ENCODE measurements at places on chromosomes 7 and 10.

DNA sequence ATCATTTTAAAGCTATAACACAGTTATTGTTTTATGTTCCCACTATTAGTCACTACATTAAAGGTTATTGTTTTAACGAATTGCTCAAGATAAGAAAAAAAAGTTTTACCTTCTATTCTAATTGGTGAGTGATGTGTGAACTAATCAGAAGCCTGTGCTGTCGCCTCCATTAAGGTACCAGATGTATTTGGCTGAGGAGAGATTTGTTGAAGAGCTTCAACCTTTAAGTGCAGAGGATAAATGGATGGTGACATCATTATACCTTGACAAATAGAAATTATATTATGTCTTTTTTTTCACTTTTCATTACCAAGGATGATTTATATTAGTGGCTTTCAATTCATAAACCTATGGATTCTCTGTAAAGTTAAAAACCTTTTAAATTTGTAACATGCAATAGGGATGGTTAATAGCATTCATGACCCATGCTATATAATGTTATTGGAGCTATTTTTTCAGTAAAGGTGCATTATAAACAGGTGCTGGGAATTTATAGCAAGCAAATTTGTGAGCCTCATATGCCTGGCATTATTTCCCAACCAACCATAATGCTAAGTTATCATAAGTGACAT, 97.0 kb upstream of the NPVF start:
- no peak for DNase-seq

DNA sequence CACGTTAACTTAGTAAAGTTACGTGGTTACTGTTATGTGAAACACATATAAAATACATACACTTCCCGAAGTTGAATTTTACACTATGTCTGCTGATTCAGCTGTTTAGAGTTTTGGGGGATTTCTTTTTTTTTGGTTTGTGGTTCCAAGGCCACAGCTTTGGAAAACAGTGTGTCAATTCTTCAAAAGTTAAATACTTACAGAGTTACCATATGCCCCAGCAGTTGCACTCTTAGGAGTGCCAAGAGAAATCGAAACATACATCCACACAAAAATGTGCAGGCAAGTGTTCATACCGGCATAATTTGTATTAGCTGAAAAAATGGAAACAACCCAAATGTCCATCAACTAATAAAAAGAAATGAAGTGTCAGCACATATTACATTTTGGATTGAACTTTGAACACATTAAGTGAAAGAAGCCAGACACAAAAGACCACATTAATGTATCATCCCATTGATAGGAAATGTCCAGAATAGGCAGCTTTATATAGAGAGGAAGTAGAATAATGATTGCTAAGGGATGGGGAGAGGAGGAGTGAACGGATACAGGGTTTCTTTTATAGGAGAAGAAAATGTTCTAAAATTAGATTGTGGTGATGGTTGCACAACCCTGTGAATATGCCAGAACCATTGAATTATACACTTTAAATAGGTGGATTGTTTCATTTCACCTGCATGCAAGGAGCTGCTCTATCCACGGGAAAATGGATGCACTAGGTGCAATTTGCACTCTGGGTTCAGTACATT, 17.6 kb downstream of the APBB1IP start:
- no peak for DNase-seq

- no peak for DNase-seq
Observed at GRCh38 chr10:99828464-99828863, 46.0 kb downstream of the ABCC2 start.

- no peak for DNase-seq
Observed at GRCh38 chr10:32979041-32979440, 21.0 kb upstream of the ITGB1 start.

GRCh38 chr10:99266383-99266782, 30.7 kb upstream of the HPSE2 start:
- DNase-seq = no peak

DNA sequence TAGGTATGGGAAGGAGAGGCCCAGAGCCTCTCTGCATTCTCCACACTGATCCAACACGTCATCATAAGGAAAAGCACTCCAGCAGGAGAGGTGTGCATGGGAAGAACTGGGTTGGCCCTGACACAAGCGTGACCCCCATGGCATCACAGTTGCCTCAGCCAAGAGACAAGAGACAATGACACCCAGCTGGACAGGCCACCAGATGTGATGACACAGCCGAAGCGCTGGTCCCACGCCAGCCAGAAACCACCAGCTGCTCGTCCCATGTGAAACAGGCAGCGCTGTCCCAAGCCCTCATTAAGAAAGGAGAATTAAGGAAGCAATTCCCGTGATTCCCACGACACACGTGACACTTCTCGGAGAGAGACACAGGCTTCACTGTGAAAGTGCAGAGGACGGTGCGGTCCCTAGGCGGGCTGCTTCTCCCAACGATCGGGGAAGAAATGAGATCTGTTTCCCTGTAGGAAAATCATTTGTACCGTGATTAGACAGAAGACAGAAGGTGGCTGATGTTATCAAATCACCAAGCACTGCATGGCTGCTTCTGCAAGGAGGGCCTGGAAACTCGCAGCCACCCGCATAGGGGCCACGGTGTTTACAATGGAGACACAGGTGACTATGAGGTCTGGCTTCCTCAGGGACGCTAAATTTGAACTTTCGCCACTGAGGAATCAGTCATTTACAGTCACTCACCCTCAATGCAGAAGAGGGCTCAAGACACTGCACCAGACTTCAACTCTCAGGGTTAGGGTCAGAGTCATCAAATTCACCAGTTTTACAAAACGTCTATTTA, 74.5 kb downstream of the DIP2C start:
- no peak for DNase-seq

- no peak for DNase-seq
Observed at GRCh38 chr10:93299195-93299594, 182.9 kb downstream of the MYOF start.

GRCh38 chr7:3636131-3636860, 335.2 kb downstream of the SDK1 start:
- DNase-seq = no peak

DNA sequence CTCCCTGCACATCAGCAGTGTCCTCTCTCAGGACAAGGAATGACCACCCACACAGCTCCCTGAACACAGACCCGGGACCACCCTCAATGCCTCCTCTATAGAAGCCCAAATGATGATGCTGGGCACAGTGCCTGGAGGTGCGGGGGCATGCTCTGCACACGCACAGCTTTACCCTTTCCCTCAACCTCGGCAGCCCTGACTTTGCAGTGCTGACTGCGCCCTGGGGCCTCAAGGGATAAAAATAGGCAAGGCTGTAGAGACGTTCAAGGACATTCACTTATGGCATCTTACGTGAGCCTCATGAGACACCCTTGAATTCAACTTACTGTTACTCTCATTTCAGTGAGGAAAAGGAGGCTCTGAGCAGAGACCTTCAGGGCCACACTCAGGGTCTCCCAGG, 521.6 kb upstream of the MGMT start:
- DNase-seq = no peak

DNA sequence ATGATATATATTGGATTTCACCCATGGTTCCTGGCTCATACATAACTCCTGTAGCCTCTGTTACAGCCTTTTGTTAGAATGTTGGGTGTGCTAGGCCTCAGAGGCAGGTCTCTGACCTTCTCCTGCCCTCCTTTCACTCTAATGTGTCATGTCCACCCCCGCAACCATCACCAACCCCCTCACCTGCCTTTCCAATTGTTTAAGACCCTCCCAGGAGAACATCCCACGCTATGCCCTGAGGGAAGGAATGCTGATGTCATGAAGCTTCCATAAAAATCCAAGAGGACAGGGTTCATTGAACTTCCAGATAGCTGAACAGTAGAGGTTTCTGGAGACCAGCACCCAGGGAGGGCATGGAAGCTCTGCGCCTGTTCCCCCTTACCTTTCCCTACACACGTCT, 30.8 kb upstream of the C10orf67 start:
- no peak for DNase-seq

- no peak for DNase-seq
Observed at GRCh38 chr7:573269-573932, 53.8 kb upstream of the PDGFA start.

GRCh38 chr10:79070606-79071395, 2.0 kb downstream of the ZMIZ1 start:
- DNase-seq = no peak
